Thoracic aorta (tissue), 2 donors: ENCODE measurements at places on chromosomes 11 and 22.

- peaks cover 3% of the 10 kb centered on the region for H3K4me1 ChIP-seq
- H3K4me3 ChIP-seq, result no peak overlapping the region
- H3K36me3 ChIP-seq, result no peaks in the 10 kb centered on the region
- no peak overlapping the region for H3K27ac ChIP-seq
- DNase-seq, result no peak
- H3K27me3 ChIP-seq, result no peaks in the 10 kb centered on the region
Observed at GRCh38 chr11:105219269-105219668, 79.7 kb upstream of the CARD18 start.

DNA sequence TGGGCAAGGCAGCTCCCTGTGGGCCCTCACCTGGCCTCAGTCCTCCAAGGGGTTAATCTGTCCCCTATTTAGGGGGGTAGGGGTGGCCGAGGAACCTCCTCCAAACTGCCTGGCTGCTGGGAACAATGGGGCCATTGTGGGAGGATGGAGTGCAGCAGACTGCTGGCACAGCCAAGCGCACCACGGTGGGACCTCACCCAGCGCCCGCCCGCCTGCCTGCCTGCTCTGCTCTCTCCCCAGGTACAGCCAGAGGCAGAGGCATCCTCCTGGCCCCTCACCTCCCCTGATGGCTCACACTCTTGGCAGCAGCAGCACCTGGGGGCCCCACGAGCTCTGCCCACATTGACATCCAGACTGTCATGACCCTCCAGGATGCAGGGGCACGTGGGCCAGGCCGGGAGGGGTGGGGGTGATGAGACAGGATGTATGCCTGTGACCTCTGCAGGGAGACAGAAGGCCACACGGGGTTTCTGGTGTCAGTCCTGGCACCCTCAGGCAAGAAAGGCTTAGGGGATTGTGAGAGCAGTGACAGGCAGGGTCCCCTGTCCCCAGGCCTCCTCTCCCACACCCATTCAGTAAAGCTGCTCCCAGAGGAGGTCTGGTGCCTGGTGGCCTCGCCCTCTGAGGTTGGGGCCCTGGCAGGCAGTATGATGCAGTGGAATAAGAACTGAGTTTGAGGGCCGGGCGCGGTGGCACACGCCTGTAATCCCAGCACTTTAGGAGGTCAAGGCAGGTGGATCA, 11.4 kb downstream of the BCL9L start:
- peak overlapping the region; percentile 76 for H3K4me3 ChIP-seq
- no peak for DNase-seq
- peaks cover 83% of the 10 kb centered on the region for H3K4me1 ChIP-seq
- H3K27me3 ChIP-seq, result no peaks in the 10 kb centered on the region
- no peaks in the 10 kb centered on the region for H3K36me3 ChIP-seq
- H3K27ac ChIP-seq, result peak overlapping the region; percentile 96

DNA sequence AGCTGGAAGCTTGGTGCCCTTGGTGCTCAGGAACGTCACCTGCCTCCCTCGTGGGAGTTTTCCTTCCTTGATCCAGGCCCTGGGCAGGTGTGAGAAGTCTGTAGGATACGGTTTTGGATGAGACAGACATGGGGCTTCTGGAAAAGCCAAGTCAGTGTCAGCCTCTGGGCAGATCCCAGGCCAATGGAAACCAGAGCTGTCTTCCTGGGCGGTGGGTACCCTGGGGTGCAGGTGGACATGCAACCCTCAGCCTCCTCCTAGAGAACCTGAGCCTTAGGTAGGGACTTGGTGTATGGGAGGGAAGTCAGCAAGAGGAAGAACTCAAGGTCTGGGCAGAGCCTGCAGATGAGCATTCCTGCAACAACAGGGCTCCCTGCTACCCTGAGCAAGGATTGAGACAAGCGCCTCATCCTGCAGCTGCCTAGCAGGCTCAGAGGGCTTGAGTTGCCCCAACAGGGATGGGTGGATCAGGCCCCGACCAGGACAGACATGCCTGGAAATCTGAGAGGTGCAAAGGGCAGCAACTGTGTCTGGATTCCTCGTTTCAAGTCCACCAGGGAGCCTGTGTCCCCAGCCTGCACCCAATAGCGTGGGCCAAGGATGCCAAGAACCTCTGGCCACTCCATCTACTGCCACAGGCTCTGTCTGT, 37.6 kb upstream of the SYT13 start:
- peaks cover 19% of the 10 kb centered on the region for H3K4me1 ChIP-seq
- H3K27me3 ChIP-seq, result no peaks in the 10 kb centered on the region
- no peaks in the 10 kb centered on the region for H3K36me3 ChIP-seq
- no peak overlapping the region for H3K4me3 ChIP-seq
- no peak overlapping the region for H3K27ac ChIP-seq

DNA sequence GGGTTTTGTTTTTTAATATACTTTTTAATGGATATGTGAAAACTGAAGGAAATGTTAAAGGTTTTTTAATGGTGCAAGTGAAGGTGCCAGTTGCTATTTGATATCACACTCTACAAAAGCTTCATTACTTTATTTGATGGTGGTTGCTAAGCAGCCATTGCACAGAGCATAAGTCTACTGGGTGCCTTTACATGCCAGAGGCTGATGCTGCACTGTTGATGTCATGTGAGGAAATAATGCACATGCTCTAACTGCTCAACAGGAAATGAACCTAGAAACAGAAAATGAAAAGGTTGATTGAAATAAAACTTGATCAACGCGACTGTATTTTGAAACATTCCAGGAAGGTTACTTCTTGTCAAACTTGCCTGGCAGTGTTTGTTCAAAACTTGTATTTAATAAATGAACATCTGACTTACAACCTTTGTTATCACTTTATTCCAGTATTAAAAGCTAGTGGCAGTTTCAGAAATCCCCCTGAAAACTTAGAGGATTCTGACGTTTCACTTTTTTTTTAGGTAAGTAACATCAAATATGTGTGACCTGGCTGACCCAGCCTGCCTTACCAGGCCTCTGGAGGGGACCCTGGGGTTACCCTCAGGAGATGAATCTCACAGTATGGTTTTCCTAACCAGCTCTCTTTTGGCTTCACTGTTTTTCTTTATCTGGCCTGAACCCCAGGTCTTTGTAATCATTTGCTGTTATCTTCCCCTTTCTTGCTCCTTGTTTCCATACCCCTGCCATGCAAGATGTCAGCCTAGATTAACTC, 2.4 kb upstream of the ATP5MG start:
- H3K4me1 ChIP-seq, result peaks cover 15% of the 10 kb centered on the region
- H3K4me3 ChIP-seq, result no peak overlapping the region
- H3K36me3 ChIP-seq, result peaks cover 18% of the 10 kb centered on the region

GRCh38 chr11:1218256-1218787, 4.5 kb upstream of the MUC5B start:
- H3K36me3 ChIP-seq, result no peaks in the 10 kb centered on the region
- H3K27ac ChIP-seq, result no peak overlapping the region
- H3K27me3 ChIP-seq, result no peaks in the 10 kb centered on the region
- H3K4me3 ChIP-seq, result no peak overlapping the region

GRCh38 chr11:75516140-75516539, 9.6 kb downstream of the GDPD5 start:
- H3K36me3 ChIP-seq, result no peaks in the 10 kb centered on the region
- no peak overlapping the region for H3K4me3 ChIP-seq
- H3K4me1 ChIP-seq, result peaks cover 2% of the 10 kb centered on the region
- no peak overlapping the region for H3K27ac ChIP-seq

- no peaks in the 10 kb centered on the region for H3K27me3 ChIP-seq
- H3K36me3 ChIP-seq, result no peaks in the 10 kb centered on the region
- no peak overlapping the region for H3K27ac ChIP-seq
Observed at GRCh38 chr11:29518389-29519174, 498.2 kb downstream of the KCNA4 start.

- no peaks in the 10 kb centered on the region for H3K36me3 ChIP-seq
- peak overlapping the region; percentile 78 for H3K4me3 ChIP-seq
- H3K27me3 ChIP-seq, result no peaks in the 10 kb centered on the region
- no peak for DNase-seq
- H3K4me1 ChIP-seq, result peaks cover 16% of the 10 kb centered on the region
Observed at GRCh38 chr22:38873469-38874411, 1.7 kb upstream of the CBX6 start.

DNA sequence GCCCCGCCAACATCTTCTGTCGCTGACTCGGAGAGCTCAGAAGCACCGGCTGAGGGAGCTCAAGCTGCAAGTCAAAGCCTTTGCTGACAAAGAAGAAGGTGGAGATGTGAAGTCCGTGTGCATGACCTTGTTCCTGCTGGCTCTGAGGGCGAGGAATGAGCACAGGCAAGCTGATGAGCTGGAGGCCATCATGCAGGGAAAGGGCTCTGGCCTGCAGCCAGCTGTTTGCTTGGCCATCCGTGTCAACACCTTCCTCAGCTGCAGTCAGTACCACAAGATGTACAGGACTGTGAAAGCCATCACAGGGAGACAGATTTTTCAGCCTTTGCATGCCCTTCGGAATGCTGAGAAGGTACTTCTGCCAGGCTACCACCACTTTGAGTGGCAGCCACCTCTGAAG, 6.7 kb downstream of the RAG1 start:
- H3K27ac ChIP-seq, result no peak overlapping the region
- H3K4me1 ChIP-seq, result peaks cover 3% of the 10 kb centered on the region
- no peak for DNase-seq
- H3K27me3 ChIP-seq, result no peaks in the 10 kb centered on the region
- H3K36me3 ChIP-seq, result no peaks in the 10 kb centered on the region

- H3K36me3 ChIP-seq, result no peaks in the 10 kb centered on the region
- DNase-seq, result no peak
- no peaks in the 10 kb centered on the region for H3K27me3 ChIP-seq
- H3K27ac ChIP-seq, result no peak overlapping the region
- H3K4me3 ChIP-seq, result peak overlapping the region; percentile 28
Observed at GRCh38 chr11:75474878-75475766, 42.1 kb upstream of the KLHL35 start.

GRCh38 chr11:67795746-67796145, 121.3 kb upstream of the ALDH3B2 start:
- no peak overlapping the region for H3K27ac ChIP-seq
- no peak overlapping the region for H3K4me3 ChIP-seq
- no peaks in the 10 kb centered on the region for H3K4me1 ChIP-seq
- DNase-seq, result no peak
- no peaks in the 10 kb centered on the region for H3K27me3 ChIP-seq
- H3K36me3 ChIP-seq, result no peaks in the 10 kb centered on the region

- H3K27ac ChIP-seq, result no peak overlapping the region
- H3K4me1 ChIP-seq, result no peaks in the 10 kb centered on the region
- no peaks in the 10 kb centered on the region for H3K27me3 ChIP-seq
- no peak overlapping the region for H3K4me3 ChIP-seq
- no peak for DNase-seq
Observed at GRCh38 chr22:40955571-40955970, 4.4 kb downstream of the RBX1 start.

- H3K4me1 ChIP-seq, result no peaks in the 10 kb centered on the region
- H3K36me3 ChIP-seq, result no peaks in the 10 kb centered on the region
- no peaks in the 10 kb centered on the region for H3K27me3 ChIP-seq
- H3K27ac ChIP-seq, result no peak overlapping the region
- DNase-seq, result no peak
- no peak overlapping the region for H3K4me3 ChIP-seq
Observed at GRCh38 chr11:24819006-24819405, 322.2 kb downstream of the LUZP2 start.

DNA sequence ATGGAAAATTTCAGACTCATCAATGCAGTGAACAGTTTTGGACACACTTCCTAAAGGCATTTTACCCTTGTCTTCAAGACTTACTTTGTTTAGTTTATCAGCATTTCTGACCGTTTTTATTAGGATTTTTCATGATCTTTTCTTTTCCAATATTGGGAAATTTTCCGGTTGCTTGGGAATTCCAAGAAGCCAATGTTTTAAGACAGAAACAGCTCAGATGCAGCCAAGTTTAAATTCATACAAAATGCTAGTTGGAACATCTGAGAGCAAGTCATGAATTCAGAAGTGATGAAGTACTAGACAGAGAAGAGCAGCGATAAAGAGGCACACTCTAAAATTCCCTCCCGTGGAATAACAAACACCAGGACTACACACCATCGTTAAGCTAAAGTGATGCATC, 68.6 kb downstream of the RAB38 start:
- no peaks in the 10 kb centered on the region for H3K27me3 ChIP-seq
- H3K27ac ChIP-seq, result no peak overlapping the region
- H3K36me3 ChIP-seq, result no peaks in the 10 kb centered on the region
- no peak for DNase-seq
- H3K4me1 ChIP-seq, result no peaks in the 10 kb centered on the region
